ENCODE measurements at places on chromosomes 3 and 15.

DNA sequence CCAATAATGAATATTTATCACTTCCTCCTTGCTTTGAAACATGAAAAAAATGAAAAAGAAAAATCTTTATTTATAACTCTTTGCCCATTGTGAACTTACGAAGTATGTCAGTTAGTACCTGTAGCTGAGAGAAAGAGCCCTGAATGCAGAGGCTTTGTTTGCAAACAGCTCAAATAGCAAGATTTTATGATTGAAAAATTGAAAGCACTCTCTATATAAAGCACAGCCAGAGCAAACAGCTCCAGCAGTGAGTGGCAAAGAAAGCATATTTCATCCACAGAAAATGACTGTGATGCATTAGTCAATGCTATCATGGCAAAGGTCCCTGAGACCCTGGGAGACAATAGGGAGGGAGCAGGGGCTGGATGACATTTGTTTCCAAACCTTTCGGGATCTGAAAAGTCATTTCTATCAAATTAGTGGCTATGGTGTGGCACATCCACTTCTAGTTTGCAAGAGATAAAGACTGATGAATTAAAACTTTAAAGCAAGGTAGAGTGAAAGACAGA, 576.1 kb downstream of the OTOL1 start:
- DNase-seq = no peak

DNA sequence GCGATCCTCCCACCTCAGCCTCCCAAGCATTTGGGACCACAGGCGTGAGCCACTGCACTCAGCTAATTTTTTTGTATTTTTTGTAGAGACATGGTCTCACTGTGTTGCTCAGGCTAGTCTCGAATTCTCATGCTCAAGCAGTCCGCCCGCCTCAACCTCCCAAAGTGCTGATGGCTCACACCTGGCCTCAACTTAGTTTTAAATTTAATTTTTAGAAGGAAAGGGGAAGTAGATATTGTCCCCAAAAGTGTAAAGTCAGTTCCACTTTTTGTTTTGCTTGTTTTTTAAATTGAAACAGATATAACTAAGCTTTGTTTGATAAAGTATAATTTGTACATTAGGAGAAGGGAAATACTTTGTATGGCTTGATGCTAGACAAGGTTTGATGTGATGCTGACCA, 31.3 kb upstream of the NFKBIZ start:
- DNase-seq = no peak

GRCh38 chr3:169659820-169660674, 3.5 kb downstream of the MECOM start:
- DNase-seq = no peak

GRCh38 chr3:153596401-153596800, 434.4 kb downstream of the RAP2B start:
- no peak for DNase-seq

DNA sequence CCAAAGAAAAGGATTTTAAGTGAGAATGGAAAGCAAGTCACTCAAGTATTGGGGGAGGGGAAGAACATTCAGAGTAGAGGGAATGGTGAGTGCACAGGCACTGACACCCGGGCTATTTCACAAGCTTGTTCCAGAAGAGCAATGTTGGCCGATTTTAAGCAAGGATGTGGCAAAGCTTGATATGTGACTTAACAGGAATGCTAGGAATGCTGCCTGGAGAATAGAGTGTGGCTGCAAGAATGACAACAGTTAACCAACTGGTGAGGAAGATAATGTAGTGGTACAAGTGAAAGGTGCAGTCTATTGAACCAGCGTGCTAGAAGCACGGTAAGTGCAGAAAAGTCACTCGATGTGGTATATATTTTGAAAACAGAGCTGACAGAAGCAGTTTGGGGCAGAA, 6.2 kb upstream of the CCDC80 start:
- no peak for DNase-seq

- DNase-seq = peak; percentile 1
Measured at GRCh38 chr3:54294214-54294613, 171.9 kb downstream of the CACNA2D3 start.

GRCh38 chr15:67556976-67557570, 14.6 kb downstream of the MAP2K5 start:
- no peak for DNase-seq

DNA sequence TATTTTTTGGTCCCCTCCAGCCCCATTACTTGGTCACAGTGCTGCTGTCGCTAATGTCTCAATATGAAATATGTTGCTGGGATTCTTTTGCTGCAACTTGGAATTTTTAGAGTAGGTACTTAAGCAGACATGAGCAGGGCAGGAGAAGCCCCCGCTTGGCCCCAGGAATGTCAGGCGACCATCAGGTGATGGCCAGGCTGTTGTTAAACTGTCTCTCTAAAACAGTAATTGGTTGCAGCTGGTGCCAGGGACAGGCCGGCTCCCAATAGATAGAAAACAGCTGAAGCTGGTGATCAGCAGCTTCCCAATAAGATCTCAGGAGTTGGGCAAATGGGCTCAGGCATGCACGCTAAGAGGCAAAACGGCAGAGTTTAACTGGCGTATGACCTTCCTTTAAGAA, 329.9 kb upstream of the TBL1XR1 start:
- no peak for DNase-seq

GRCh38 chr3:16504242-16504641, 9.3 kb downstream of the RFTN1 start:
- peak; percentile 7 for DNase-seq

GRCh38 chr15:85296615-85297402, 83.6 kb upstream of the AKAP13 start:
- DNase-seq = peak; percentile 86

DNA sequence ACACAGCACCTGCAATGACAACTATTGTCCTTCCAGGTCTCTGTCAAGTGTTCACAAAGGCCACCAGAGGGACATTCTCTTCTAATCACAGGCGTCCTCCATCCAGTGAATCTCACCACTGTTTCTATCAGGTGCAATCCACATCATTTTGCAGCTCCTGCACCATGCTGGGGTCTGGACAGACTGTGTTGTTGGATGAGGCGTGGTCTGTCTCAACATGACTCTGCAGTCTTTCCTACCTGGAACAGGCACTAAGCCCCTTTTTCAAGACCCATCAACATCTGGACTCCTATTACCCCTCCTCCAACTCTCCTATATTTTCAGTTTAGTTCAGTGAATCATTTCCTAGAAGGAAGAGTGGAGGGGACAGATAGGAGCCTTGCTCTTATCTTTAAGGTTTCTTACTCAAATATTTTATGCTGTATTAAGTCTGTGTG, 31.5 kb upstream of the VEPH1 start:
- DNase-seq = no peak

DNA sequence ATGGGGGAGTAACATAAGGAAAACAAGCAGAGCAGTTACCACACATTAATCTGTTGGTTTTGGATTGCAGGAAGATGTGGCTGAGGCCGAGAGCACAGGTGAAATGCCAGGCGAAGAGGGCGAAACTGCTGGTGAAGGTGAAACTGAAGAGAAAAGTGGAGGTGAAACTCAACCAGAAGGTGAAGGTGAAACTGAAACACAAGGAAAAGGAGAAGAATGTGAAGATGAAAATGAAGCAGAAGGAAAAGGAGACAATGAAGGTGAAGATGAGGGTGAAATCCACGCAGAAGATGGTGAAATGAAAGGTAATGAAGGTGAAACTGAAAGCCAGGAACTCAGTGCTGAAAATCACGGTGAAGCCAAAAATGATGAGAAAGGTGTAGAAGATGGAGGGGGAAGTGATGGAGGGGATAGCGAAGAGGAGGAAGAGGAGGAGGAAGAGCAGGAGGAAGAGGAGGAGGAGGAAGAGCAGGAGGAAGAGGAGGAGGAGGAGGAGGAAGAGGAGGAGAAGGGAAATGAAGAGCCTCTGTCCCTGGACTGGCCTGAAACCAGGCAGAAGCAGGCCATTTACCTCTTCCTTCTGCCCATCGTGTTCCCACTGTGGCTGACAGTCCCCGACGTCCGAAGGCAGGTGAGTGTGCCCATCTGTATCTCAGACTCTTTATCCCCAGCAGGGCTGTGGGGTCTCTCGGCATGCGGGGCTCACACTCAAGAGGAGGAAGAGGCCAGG, 28.7 kb downstream of the SLC24A1 start:
- DNase-seq = no peak

DNA sequence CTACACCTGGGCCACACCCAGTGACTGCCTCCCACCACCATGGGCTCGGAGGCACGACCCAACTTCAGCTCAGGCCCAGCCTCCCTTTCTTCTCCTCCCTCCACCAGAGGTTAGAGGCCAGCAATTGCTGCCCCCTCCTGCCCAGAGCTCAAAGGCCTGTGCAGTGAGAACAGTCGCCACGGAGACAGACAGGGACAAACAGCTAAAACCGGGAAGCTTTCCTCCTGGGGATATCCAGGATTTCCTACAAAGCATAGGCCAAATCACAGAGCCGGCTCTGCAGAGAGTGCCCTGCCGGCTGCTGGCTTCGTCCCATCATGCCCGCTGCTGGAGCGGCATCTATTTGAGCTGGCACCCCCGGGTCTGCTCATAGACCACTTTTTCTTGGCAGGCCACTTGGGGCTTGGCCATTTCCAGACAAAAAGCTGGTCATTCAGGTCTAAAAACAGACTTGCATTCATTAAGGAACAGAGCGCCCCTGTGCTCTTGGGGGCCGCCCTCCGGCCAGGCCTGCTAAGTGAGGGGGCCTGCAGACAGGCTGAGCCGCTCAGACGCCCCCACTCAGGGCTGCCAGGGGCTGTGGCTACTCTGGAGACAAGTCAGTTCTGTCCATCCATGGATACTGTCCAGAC, 17.5 kb downstream of the GRAMD2A start:
- no peak for DNase-seq

- DNase-seq = no peak
Measured at GRCh38 chr15:42306681-42307080, 33.4 kb upstream of the TMEM87A start.

- DNase-seq = no peak
Measured at GRCh38 chr3:40845916-40846315, 321.2 kb downstream of the ZNF621 start.

- peak; percentile 31 for DNase-seq
Measured at GRCh38 chr15:64045101-64045435, 1.2 kb downstream of the DAPK2 start.

- no peak for DNase-seq
Measured at GRCh38 chr3:88979760-88980159, 127.7 kb upstream of the EPHA3 start.

- DNase-seq = no peak
Measured at GRCh38 chr3:126927401-126927750, 55.5 kb upstream of the PLXNA1 start.

GRCh38 chr3:53633197-53633787, 138.9 kb downstream of the CACNA1D start:
- DNase-seq = no peak

- no peak for DNase-seq
Measured at GRCh38 chr15:50106457-50106856, 12.6 kb downstream of the ATP8B4 start.

- peak; percentile 97 for DNase-seq
Measured at GRCh38 chr3:13009132-13009945, 63.9 kb downstream of the IQSEC1 start.

- DNase-seq = no peak
Measured at GRCh38 chr15:42138411-42138810, 18.0 kb downstream of the PLA2G4F start.

- no peak for DNase-seq
Measured at GRCh38 chr15:66452420-66452819, 45.1 kb downstream of the SNAPC5 start.

DNA sequence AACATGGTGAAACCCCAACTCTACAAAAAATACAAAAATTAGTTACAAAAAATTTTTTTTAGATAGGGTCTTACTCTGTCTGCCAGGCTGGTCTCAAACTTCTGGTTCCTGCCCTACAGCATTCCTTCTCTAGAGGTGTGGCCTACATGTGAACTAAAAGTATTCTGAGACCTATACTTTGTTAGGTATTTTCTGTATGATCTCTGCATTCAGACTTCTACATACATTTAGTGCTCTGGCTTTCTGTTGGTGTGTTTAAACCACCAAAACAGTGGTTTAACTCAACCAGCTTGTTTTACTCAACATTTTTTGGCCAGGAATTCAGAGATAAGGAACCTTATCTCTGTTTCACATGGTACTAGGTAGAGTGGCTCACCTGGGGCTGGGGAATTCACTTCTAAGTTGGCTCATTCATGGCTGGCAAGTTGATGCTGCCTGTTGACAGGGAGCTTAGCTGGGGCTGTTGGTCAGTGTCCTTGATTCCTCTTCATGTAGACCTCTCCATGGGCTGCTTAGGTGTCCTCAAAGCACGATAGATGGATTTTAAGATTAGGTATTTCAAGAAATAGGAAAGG, 41.4 kb upstream of the BSN start:
- no peak for DNase-seq

DNA sequence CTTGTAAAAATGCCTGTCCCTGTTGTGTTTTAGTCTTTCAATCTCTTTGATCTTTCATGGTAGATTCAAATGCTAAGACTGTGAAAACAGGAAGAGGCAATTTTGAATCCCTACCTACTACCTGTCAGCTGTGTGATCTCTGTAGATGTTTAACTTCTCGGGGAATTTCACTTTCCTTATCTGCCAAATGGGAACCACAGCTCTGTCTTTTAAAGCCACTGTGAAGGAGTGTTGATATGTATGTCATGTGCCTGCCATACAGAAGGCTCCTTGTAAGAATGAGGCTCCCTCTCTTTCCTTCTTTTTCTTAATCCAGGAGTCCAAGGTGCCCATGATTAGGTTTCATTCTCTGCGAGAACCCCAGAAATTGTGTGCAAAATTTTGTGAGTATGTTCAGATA, 139.6 kb upstream of the ADAMTS9 start:
- no peak for DNase-seq

- DNase-seq = no peak
Measured at GRCh38 chr15:63582718-63583426, 14.3 kb upstream of the FBXL22 start.

DNA sequence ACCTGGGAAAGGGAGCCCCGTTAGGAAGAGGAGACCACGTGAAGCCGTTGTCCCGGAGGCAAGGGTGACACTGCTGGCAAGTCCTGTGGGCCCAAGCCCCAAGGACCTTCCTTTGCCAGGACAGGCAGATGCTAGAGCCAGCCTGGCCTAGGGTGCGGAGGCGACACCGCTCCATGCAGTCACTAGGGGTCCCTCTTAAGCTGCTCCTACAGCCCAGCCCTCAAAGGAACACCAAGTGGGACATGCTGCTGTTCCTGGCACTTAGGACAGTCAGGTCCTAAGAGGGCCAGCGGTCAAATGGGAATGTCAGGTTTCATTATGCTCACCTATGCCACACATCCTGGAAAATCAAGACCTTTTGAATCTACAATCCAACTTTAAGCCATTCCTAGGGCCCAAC, 59.7 kb downstream of the RPN1 start:
- DNase-seq = peak; percentile 76

GRCh38 chr3:40615110-40615915, 90.6 kb downstream of the ZNF621 start:
- DNase-seq = no peak

GRCh38 chr3:159763602-159764489, 224.8 kb upstream of the IL12A start:
- DNase-seq = no peak

DNA sequence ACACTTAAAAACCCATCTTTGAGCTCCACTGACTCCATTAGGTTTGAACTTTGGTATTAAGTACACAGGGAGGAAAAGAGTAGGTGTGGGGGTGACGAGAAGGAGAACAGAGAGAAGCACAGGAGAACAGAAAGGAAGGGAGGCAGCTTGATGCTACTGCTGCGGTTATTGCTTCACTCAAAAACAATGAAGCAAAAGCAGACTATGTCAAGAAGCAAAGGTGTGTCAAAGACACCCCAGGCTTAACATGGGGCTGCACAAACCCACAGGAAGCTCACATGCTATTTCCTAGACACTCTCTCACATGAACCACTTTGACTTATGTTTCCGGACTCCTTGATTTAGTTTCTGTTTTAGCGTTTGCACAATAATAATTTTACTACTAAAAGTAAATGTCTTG, 961.0 kb upstream of the CFAP20DC start:
- peak; percentile 28 for DNase-seq
